Activated CD4-positive, CD25-positive, alpha-beta regulatory T cell (primary cell): ENCODE measurements at places on chromosomes 7 and 10.
A peak's percentile ranks its signal among the peaks of the same experiment; 100 is the strongest.

GRCh38 chr10:30645340-30645827, 15.8 kb upstream of the LYZL2 start:
- DNase-seq = no peak

DNA sequence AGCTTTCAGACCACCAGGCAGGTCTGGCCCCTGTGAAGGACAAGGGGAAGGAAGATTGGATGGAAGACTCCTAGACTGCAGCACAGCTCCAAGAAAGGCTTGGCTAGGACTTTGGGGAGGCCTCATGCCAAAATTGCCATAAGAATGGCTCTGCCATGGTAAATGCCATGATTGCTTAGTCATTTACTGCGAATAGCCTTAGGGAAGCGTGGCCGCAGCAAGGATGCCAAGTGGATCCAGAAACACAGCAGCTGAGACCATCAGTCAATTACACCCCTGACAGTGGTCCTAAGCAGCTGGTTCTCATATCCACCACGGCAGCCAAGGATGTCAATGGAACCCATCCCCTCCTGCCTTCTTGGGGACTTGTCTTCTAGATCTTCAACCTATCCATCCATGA, 88.2 kb upstream of the AUTS2 start:
- no peak for DNase-seq

- no peak for DNase-seq
Measured at GRCh38 chr7:20236790-20237189, 19.6 kb upstream of the MACC1 start.

DNA sequence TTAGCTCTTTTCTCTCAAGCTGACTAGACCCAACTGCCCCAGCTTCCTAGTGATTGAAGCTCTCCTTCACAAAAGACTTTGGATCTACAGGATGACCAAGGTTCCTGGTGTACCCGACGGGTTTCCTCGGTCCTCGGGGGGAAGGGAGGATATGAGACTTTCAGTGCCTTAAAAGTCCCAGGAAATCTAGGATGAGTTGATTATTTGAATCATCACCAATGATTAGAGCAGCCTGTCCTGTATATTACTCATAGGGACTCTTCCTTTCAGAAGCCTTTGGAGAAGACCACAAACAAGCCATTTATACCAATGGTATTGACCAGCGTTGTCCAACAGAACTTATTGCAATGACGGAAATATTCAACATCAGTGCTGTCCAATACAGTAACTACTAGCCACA, 6.1 kb upstream of the ACTA2 start:
- DNase-seq = no peak

GRCh38 chr10:127415901-127416581, 133.1 kb upstream of the NPS start:
- no peak for DNase-seq

GRCh38 chr10:113337142-113337541, 215.7 kb upstream of the HABP2 start:
- DNase-seq = no peak

DNA sequence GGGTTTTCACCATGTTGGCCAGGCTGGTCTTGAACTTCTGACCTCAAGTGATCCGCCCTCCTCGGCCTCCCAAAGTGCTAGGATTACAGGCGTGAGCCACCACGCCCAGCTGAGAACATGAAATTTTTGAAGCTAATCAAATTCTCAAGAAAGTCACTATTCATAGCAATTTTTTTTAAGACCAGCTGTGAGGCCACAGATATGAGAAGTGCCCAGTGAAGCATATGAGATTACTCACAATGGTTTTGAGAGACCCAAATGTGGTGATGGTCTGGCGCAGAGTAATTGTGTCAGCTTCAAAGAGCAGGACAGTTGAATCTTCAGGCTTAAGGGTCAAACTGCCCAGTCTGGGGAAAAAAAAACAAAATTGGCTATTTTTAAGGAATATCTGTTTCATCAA, 16.2 kb downstream of the NCOA4 start:
- no peak for DNase-seq

DNA sequence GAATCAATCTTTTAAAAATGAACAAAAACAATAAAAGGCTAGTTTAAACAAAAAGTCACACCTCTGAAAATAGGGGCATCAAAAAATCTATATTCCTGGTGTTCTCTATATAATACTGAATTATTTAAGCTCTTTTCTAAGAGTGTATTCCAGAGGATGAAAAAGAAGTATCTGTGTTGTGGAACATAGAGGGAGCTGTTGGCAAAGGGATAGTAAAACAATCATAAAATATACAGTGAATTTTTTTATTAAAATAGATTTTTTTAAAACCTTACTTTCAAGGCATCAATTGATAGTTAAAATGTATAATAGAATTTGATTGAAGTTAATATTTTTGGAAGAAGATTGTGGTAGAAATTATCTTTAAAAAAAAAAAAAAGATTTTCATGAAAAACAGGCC, 1409.1 kb upstream of the CELF2 start:
- DNase-seq = no peak

DNA sequence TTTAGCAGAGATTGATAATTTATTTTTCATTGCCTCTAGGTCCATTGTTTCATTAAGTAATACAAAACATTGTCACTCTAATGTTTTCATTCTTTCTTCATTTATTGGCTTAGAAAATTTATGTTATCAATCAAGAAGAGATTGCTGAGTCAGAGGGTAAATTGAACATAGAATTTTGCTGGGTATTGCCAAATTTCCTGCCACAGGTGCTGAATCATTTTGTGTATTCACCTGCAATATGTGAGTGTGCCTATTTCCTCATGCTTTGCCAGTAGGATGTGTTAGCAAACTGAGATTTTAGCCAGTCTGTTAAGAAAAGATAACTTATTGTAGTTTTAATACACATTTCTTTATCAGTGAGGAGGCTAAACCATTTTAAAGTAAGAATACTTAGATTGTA, 38.0 kb downstream of the MARCHF5 start:
- no peak for DNase-seq

- no peak for DNase-seq
Measured at GRCh38 chr10:56871160-56871668, 510.2 kb upstream of the ZWINT start.

DNA sequence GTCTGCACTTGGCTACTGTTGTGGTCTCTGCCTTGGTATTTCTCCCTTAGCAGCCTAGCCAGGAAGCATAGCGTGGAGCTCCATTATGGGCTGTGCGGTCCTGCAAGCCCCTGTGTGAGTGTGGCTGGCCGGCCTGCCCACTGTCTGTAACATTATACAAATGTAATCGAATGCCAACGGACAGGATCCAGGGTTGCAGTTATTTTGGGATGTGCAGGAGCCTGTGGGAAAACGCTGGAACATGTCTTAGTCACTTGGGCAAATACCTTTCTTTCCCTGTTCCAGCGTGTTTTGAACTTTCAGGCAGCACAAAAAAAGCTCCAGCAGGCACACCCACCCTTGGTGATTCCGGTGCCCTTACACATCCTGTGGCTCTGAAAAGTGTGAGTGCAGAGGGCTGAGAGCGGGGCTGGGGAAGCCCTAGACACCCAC, 29.5 kb downstream of the BAG3 start:
- DNase-seq = no peak

DNA sequence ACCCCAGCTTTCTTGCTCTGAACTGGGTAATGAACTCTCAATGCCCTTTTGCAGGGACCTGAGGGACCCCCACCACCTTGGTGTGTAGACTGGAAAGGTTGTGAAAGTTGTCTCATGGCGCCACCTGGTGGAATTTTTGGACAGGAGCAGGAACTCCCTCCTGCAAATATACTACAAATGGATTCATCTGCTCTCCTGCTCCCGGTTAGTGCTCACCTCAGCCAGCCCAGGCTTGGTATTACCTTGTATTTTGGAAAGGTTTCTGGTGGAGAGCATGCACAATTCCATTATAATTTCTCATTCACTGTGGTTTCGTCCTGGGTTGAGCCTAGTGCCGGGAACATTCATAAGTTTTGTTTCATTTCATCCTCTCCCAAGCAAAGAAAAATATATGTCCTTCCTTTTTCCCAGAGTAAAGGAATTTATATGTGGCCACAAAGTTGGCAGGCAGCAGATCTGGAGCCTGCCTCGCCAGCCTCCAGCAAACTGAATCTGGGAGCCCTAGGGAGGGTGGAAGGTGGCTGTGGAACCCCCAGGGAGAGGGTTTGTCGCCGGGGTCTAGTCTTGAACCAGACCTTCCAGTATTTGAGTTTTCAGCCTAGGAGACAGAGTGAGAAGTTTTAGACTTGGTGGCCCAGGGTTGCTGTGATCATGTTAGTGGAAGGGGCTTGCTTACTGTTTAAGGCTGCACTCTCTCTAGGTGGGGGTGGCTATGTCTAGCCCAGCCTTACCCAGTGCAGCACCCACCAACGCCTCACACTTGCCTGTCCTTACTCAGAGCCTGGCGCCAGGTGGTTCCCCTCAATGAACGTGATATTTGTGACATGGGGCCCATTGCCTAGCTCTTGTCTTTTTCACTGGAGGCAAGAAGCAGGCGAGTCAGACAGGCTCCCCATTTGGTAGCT, 9.5 kb downstream of the FAM241B start:
- peak; percentile 26 for DNase-seq

DNA sequence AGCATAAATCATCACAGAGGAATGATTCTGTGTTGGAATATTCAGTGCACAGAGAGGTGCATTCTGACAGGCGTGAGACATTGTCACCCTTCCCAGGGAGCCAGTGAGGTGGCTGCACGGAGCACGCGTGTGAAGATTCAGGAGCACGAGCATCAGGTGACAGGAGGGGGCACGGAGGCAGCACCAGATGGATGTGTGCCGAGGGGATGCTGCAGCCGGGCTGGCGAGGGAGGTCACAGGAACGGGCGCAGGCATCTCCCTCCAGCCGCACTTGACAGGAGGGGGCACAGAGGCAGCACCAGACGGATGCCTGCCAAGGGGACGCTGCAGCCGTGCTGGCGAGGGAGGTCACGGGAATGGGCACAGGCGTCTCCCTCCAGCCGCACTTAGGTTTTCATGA, 66.5 kb downstream of the DIP2C start:
- DNase-seq = no peak

DNA sequence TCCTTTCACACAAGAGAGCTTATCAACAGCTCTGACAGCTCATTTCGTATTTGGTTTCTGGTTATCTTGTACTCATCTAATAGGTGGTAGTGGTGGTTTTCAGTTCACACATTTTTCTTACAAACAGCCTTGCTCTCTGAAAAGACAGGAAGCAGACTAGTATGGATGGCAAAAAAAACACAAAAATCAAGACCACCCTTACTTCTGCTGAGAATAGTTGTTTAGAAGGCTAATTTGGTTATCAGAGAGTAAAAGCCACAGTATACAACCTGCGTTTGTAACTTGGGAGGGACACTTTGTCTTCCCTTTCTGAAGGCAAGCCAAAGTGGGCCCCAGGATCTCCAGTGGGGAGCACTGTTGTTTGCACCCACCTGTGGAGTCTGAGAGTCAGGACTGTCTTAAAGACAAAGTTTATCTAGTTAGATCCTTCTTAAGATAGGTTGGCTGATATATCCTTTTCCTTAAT, 68.0 kb downstream of the PIP4K2A start:
- no peak for DNase-seq

GRCh38 chr10:74558897-74559296, 267.5 kb upstream of the KAT6B start:
- no peak for DNase-seq

DNA sequence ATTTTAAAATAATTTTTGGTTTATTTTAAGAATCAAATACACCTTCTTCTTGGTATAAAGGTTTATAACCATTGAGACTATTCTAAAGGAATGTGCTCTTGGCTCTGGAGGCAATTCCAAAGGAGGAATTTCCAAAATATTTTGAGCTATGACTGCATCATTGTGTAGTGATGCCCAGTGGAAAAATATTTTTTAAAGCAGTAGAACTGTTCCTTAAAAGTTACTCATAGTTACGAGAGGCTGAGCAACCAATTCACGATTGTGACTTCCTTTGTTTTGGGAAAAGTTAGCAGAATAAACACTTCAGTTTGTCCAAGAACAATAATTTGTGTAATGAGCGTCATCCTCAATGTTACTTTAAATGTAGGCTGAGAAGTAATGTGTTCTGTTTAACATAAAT, 233.6 kb downstream of the BAMBI start:
- no peak for DNase-seq

DNA sequence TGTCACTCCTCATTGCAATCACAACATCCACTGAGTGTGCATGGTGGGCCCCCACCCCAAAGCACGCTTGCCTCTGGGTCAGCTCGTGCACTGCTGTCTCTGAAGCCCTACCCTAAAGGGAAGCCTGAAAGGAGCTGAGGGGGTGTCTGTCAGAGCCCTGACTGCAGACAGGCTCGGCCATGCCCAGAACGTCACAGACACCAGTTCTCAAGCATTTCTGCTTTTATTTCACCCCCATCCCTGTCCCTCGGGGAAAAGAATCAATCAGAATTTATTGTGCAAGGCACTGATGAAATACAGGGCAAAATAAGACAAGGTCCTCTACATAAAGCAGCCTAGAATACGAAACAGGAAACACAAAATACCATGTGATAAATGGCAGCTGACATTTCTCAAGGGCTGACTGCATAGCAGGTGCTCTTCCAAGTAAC, 231.8 kb downstream of the WDR37 start:
- no peak for DNase-seq

- no peak for DNase-seq
Measured at GRCh38 chr10:111739125-111739873, 444.3 kb downstream of the GPAM start.

GRCh38 chr7:953547-954327, 743 bp downstream of the ADAP1 start:
- DNase-seq = no peak

- no peak for DNase-seq
Measured at GRCh38 chr10:96260014-96260413, 11.4 kb downstream of the BLNK start.

DNA sequence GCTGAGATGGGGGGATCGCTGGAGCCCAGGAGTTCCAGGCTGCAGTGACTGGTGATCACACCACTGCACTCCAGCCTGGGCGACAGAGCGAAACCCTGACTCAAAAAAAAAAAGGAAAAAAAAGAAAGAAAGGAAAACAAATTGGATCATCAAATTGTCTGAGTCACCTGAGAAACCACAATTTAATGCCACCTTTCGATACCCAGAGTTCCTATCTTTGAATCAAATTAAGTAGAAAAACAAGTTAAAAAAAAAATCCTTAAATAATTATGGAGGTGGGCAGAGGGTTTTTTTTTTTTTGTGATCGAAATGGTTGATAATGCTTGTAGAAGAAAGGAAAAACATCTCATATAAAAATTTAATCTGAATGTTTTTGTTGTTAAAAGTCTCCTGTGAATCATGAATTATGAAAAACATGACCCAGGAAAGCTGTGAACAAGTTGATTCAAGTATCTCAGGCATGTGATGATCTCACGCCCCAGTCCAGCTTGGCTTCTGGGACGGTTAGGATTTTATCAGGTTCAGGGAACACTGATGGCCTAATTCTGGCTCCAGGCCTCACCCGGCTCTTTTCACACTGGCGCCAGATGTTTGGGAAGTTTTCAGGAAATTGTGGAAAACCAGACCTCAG, 25.3 kb upstream of the CUX1 start:
- no peak for DNase-seq

DNA sequence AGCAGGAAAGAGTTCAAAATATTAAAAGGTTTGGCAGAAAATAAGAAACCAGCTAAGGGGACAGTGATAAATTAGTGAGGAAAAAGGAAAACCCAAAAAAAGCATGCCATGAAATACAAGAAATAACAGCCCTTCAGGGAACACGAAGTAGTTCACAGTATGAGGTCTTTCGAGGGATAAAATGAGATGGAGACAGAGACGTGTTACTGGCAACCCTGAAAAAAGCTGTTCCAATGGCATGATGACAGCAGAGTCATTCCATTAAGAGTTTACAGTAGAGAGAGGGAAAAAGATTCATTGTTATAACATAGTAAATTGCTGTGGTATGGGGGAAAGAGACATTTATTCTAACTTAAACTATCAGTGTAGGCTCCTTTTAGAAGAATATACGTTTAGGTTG, 391.2 kb downstream of the ANKRD7 start:
- DNase-seq = no peak
